Left renal pelvis (tissue), 4 donors: ENCODE measurements at places on chromosomes 3 and 15. TPM values are rescaled to one million over a fixed set of nuclear protein-coding genes. Genes with fewer than 3 reads are reported as not detected.

The KCTD6 gene
- polyA plus RNA-seq: 34.9 TPM

The TTLL13 gene
- 0.35 TPM for polyA plus RNA-seq

The C3orf80 gene
- 0.22 TPM for polyA plus RNA-seq

The FGD5 gene
- 21.6 TPM for polyA plus RNA-seq

The IMPG2 gene
- 0.57 TPM for polyA plus RNA-seq

The WDR72 gene
- 60.8 TPM for polyA plus RNA-seq

The ACKR4 gene
- polyA plus RNA-seq: 6.6 TPM

- no peak for DNase-seq
Observed at GRCh38 chr3:178059119-178059518, 477.1 kb upstream of the KCNMB2 start.

DNA sequence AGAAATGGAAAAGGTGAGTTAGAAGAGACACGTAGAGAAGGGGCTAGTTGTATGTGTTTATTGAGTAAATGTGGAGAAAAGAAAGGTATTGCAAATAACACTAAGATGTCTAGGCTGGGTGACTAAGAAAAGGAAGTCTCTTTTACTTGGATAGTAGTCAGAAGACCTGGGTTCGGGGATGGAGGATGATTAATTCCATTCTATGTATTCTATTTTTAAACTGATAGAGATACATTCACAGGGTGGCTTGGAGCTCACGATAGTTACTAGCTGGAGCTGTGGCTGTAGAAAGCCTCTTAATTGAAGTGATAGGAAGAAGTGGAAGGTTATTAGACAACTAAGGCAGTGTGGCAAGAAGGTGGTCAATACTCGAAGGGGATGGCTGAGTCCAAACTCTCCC lies 65.9 kb upstream of the TNIK start:
- DNase-seq: no peak

DNA sequence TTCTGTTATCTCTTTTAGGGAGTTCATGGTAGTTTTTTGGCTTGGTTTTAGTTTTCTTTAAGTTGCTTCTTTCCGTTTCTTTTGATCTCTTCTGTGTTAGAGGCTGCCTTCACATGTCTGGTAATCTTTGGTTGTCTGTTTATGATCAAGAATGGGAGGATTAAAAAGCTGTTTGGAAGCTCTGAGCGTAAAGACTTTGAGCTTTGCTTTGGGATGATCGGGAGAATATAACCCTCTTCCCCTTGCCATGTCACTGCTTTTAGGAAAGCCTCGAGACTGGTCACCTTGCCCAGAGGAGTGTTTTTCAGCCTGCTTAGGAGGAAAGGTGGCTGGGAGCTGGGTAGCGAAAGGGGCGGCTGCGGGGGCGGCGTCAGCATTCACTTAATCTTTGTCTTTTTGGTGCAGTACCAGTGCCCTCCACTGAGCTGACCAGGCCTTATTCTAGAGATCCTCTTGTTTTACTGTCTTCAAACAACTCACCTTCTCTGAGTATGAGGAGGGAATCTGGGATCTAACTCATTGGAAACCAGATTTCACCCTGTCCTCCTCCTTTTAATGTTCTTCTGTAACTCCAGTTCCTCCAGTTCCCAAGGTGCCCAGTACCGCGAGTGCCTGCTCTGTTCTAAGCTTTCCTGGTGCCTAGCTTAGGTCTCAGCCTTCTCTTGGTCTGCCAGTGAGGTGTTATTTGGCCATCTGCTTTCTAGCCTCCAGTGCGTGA lies 15.5 kb downstream of the TATDN2 start:
- no peak for DNase-seq

DNA sequence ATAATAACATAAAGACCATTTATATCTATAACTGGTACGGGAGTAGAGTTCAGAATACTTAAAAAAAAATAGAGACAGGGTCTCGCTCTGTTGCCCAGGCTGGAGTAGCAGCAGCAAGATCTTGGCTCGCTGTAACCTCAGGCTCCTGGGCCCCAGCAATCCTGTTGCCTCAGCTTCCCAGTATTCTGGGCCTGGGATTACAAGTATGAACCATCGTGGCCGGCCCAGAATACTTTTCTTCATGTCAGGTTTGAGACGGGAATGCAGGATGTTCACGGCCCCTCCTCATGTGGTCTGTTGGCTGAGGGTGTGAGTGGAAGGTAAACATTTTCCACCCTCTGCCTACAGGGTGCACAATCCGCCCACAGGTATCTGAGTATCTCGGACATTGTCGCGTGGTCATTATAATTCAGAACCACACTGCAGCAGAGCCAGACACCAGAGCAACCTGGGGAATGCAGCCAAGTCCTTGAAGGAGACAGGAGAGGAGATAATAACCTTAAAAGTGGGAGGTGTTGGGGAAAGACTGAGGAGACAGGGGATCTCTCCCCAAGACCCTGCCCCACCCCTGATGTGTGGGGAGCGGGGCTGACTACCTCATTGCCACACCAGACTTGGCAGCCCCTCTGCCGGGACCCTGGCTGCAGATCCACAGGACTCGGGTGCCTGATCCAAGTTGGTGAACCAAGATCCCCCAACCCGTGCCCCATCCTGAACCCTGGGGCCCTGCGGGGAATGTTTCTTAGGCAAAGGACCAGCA lies 106.8 kb downstream of the ADCY5 start:
- no peak for DNase-seq

- no peak for DNase-seq
Observed at GRCh38 chr15:74783072-74783807, 1.4 kb downstream of the CSK start.

DNA sequence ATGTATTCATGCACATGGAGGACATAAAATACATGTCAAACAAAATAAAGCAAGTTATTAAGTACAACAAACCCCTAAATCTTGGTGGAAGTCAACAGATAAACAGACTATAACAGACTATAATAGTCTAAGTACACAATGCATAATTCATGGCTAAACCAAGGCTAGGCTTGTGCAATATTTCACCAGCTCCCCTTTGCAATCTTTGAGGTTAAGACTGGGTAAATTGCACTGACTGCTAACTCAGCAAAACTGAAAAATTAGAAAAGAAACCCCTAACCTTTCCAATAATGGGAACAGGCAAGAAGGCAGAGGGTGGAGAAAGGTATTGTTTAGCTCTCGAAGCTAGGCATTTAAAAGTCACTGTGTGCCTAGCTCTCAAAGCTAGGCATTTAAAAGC lies 304.9 kb upstream of the WNT5A start:
- no peak for DNase-seq

- DNase-seq: no peak
Observed at GRCh38 chr3:110199588-110199943, 862.2 kb upstream of the DPPA4 start.

GRCh38 chr15:83549623-83550022 lies 102.5 kb downstream of the SH3GL3 start:
- DNase-seq: no peak
